ENCODE measurements at places on chromosomes 5 and 9.

GRCh38 chr9:73079326-73079725, 72.3 kb upstream of the ANXA1 start:
- no peak for DNase-seq

DNA sequence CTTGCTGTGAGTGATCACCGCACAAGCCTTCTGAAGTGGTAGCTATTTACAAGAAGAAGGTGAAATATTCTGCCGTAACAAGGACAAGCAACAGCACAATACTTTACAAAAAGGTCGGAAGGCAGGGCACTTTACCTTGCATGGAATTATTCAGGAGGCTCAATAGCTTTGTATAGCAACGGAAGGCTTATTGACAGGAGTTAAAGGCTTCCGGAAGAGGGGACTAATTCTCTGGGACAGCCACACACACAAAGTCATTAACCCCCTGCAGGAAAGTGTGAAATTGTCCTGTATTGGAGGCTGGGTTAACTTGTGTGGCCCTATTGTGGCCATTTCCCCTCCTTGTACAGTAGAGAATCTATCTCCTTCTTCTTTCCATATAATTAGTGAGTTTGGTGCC, 199.3 kb upstream of the SEMA6A start:
- DNase-seq, result no peak

- DNase-seq, result peak; percentile 8
Measured at GRCh38 chr5:172454358-172455086, at the start of gene SH3PXD2B. TSS of gene SH3PXD2B (minus strand) at chr5:172454525. CDS start at chr5:172454352, 173 bp downstream.

GRCh38 chr5:179154346-179154990, 94.3 kb downstream of the ZNF354C start:
- DNase-seq, result no peak

DNA sequence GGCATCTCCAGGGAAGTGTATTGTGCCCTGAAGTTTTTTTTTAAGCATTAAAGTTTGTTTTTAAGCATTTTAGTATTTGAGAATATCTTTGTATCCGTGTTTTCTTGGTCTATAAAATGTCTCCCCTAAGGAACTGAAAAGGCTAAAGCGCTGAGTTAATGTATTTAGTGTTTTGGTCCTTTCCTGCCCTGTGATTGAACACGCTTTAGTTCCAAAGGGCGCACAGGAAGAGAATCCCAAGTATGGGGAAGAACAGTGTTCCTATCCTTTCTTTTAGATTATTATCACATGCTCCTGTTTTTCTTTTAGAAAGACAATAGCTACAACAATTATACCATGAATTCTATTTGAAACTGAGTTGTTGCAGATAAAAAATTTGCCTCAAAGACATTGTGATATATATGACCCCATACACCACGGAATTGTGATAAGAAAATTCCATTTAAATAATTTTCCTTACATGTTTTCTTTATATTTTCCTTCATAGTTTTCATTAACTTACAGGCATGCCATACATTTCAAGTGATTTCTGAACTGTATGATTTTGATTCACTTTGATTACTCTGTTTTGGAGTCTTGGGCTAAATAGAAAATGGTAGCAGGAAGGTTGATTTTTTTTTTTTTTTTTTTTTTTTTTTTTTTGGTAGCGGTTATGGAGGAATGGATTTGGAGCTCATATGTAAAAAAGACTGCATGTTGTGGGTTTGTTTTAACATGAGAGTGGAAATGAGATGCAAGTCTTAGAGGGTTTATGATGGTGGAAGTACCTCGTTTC, 3.1 kb downstream of the HSPA4 start:
- DNase-seq, result no peak
